ENCODE measurements at places on chromosomes 3 and 15. TPM values are rescaled to one million over a fixed set of nuclear protein-coding genes. Genes with fewer than 3 reads are reported as not detected.

Gene CDC25A
- total RNA-seq = 126 TPM

Gene CHRNA3
- 1.3 TPM for total RNA-seq

Gene GOLGA8M
- not detected for total RNA-seq

Gene SNTN
- not detected for total RNA-seq

DNA sequence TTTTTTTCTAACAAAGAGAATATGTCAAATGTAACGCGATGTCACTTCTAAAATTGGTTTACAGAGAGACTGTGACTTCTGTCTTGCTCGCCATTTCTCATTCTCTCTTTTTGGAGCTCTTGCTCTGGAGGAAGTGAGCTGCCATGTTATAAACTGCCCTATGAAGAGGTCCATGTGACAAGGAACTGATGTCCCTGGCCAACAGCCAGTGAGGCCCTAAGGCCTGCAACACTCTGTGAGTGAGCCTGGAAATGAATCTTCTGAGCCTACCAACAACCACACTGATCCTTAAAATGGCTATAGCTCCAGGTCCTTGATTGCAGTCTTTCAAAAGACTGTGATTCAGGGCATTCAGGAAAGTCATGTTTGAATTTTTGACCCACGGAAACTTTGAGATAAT is 49.9 kb downstream of the NMD3 start:
- no peak for DNase-seq

DNA sequence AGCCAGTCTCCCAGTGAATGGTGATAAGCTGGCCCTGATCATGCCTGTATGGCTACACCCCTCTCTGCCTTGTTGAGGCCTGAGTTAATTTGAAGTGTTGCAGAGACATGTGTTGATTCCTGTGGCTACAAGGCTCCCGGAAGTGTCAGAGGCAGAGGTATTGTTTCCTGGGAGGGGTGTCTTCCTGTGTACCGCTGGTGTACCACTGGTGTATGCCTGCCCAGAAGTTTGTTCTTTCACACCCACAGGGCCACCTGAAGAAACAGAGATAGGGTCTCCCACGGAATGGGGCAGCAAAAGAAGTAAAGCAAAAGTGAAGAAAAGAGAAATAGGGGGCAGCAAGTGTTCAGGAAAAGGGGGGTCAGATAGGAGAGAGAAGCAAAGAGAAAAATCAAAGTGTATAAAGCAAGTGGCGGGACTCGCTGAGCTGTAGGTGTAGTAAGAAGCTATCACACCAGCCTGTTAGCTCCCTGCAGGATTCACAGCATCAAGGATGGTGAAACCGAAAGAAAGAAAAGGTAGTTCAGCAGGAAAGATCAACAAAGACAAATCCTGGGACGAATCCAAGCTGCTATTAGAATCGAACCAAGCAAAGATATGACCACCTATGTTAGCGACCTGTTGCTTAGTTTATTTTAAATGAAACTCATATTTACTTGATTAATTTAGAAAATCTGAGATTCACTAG is 36.6 kb upstream of the CD47 start:
- DNase-seq = no peak

DNA sequence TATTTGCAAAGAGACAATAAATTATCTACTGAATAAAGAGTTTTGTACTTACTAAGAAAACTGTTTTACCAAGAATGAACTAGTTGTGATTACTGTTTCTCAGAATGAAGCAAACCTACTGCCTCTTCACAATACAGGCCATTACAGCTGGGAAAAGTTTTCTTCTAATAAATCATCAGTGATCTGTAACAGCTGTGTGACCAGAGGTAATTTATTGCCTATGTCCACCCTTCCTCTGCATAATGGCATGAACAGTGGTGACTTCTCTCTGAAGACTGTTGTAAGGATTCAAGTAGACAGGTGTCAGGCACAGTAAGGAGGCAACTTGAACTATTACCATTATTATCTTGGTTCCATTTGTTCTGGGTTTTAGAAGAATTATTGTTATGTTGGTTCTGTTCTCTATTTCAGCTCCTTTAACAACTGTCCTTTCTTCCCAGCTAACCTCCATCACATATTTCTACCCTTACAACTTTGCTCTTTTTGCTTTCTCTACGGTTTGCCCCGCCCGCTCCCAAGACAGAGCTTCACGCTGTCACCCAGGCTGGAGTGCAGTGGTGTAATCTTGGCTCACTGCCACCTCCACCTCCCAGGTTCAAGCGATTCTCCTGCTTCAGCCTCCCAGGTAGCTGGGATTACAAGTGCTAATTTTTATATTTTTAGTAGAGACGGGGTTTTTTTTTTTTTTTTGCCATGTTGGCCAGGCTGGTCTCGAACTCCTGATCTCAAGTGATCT is 51.5 kb downstream of the PRKAR2A start:
- no peak for DNase-seq

- no peak for DNase-seq
Measured at GRCh38 chr3:146554151-146554760, 9.8 kb upstream of the PLSCR1 start.

DNA sequence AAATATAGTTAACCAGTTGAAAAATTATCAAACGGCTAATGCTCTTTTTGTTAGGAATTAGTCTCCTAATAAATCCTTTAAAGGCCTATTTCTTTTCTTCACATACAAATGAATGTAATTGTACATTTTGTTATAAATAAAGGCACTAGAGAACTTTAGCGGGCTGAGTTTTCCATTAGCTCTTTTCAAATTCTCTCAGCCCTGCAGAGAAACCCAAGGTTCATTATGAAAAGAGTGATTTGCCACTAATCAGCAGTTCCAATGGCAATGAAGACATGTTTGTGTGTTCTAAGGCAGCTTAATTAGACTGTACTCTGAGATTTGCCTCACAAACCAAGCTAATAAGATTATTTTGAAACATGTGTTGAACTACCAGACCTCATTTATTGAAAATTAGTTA is 64.6 kb upstream of the P2RY1 start:
- DNase-seq = no peak

DNA sequence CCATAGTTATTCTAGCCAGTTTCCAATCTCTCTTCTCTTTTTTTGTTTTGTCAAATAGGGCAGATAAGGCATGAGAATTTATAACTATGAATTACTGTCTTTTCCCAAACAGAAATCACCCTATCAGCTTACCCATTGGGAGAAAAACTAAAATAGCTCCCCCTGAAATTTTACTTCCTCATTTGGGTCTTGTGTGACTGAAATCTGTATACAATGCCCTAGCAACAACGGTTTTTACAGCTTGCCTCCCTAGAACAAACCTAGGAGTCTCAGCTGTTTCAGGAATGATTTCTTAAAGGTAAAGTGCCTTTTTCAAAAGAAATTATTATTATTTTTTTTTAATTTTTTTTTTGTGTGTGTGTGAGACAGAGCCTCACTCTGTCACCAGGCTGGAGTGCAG is 56.8 kb downstream of the CD86 start:
- DNase-seq = no peak

DNA sequence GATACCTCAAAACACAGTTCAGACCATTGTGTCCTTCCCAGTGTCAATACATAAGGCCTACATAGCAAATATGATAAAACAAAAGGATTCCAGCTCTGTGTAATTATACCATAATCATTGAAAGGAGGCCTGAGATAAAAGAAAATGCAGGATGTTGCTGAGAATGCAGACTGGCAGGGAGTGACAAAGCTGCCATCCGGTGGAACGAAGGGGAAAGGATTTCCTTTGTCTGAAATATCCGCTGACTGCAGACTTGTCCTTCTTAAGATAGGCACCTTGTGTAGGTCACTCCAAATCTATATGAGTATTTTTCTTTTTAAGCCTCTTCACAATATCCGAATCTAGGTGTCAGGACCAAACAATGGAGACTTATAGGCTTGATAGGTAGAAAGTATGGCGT is 108.0 kb downstream of the KCNH8 start:
- peak; percentile 62 for DNase-seq

DNA sequence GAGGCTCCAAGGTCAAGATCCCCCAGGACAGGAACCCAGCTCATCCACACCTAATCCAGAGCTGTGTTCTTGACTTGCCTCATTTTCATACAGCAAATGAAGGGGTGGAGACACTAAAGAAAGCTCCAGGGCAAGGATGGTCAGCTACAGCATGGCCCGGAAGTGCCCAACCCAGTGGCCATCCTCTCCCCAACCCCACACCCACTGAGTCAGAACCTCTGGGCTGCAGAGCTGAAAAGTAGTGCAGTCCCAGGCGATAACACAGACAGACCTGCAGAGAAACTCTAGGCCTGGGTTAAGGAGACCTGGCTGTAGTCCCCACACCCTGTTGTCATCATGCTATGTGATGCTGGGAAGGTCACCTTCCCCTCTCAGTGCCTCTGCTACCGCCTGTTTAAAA is 85.3 kb downstream of the SEMA5B start:
- no peak for DNase-seq

GRCh38 chr3:194326192-194326967 is 24.7 kb downstream of the CPN2 start:
- DNase-seq = no peak

DNA sequence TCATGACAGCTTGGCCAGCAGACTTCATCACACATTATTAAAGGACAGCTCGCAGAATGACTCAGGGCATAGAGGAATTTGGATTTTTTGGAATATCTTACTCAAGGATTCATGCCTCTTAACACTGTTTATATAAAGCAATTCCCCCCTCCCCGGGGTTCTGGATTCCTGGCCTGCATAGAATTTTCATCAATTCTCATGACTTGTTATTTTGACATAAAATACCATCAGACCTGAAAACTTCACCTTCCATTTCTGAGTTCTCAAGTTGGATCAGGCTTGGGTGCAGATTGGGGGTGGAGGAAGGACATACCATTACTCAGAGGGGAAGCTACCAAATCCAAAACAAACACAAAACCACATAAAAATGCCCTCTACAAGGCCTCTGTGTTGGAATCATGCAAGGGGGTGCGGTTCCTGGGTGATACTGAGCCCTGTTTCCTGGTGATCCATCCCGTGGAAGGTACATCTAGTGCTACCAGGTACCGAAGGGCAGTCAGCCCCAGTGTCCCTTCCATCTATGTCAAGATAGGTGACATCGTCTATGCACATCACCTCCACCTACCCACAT is 95.3 kb downstream of the DAPK2 start:
- DNase-seq = no peak

Measured in GM23338 (cell line).